ENCODE measurements at places on chromosomes 1 and 21.

GRCh38 chr1:78464449-78464891, 26.3 kb upstream of the PTGFR start:
- no peak for DNase-seq

DNA sequence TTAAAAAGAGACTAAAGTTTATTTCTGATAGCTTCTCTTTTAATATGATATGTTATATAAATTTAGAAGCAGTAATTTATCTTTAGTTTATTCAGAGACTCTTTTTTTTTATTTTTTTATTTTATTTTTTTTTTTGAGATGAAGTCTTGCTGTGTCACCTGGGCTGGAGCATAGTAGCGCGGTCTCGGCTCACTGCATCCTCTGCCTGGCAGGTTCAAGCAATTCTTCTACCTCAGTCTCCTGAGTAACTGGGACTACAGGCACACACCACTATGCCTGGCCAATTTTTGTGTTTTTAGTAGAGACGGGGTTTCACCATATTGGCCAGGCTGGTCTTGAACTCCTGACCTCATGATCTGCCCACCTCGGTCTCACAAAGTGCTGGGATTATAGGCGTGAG, 89.6 kb downstream of the DISP1 start:
- no peak for DNase-seq

DNA sequence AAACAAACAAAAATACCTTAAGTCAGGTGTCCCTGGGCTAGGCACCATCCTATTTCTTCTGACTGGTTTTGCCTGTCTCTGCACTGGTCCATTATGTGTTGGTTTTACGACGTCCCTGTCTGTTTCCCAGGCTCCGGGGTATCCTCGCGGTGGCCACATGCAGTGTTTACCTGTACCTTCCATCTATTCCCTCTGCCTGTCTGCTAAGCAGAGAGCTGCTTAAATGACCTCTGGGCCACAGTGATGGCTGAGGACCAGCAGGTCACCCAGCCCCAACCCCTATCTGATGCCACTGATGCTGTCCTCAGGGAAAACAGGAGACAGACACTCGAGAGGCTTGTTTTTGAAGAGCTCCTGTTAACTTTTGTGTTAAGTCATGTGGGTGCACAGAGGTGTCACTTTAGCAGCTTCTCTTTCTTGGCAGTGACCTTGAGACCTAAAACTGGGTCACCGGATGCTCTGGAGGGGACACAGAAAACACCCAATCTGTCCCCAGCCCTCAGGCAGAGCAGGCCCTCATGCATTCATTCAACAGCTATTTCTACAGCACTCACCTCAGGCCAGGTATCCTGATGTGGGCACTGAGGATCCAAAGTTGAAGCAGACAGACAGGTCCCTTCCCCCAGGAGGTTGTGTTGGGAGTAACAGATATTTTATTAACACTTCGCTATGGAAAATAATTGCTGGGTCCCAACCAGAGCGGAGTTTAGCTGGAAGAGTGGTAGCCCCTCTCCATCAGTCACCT, 4.4 kb upstream of the EFHD2 start:
- no peak for DNase-seq

- DNase-seq = no peak
Observed at GRCh38 chr1:19452221-19452663, 33.1 kb downstream of the CAPZB start.

- no peak for DNase-seq
Observed at GRCh38 chr21:20151741-20152140, 846.5 kb upstream of the NCAM2 start.

- no peak for DNase-seq
Observed at GRCh38 chr1:177794376-177794991, 175.4 kb downstream of the SEC16B start.

DNA sequence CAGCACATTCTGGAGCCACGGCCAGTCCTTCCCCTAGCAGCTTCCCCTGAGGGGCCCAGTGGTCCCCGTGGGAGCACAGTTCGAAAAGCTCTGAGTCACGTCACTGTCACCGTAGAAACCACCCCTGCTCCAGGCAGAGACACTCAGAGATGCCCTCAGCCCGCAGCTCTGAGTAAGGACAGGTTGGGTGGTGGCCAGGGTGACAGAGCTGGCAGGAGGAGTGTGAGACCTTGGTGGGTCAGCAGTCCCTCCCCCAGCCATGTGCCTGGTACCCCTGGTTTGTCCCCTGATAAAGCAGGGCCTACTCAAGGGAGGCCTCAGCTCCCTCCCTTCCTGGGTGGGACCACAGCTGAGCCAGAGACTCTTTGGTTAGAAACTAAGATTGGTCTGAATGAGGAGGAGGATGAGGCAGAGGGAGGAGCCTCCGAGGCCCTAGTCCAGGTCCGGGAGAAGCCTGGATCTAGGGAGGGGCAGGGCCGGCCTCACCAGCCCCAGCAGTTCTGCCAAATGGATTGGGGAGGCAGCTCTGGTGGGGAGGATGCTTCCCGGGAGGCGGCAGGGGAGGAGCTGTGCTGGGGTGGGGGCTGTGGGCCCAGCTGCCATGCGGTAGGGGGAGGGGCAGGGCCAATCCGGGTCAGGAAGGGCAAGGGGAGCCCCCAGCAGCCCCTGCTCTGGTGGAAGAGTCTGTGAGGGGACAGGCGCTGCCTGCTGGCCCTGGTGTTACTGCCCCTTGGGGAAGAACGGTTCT, 55.2 kb downstream of the SLC9A1 start:
- peak; percentile 88 for DNase-seq

- DNase-seq = no peak
Observed at GRCh38 chr1:5686925-5687706, 305.1 kb downstream of the NPHP4 start.

- DNase-seq = no peak
Observed at GRCh38 chr1:9068981-9069325, 482 bp downstream of the SLC2A5 start.

- DNase-seq = no peak
Observed at GRCh38 chr1:157497987-157498735, 54.2 kb downstream of the FCRL5 start.

- no peak for DNase-seq
Observed at GRCh38 chr1:18921516-18922251, 19.3 kb upstream of the ALDH4A1 start.

- no peak for DNase-seq
Observed at GRCh38 chr1:91579658-91580228, 79.1 kb downstream of the CDC7 start.

DNA sequence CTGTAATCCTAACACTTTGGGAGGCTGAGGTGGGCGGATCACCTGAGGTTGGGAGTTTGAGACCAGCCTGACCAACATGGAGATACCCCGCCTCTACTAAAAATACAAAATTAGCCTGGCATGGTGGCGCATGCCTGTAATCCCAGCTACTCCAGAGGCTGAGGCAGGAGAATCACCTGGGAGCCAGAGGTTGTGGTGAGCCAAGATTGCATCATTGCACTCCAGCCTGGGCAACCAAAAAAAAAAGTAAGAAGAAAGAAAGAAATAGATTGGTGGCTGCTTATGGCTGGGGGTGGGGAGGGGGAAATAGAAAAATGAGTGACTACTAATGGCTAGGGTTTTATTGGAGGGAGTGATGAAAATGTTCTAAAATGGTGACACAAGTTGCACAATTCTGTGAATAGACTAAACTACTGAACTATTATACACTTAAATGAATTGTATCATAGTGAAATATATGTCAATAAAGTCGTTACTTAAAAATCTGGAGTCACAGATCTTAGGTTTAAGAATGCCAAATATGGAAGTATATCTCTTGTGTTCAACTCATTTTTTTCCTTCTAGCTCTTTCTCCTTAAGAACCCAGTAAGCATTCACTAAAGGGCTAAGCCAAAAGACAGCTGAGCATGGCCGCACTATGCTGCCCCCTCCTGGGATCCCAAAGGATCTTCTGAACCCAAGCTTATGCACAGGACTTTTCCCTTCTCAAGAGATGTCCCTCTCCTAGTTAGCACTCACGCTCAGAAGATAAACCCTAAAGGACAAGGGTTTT, 3.2 kb upstream of the NPL start:
- DNase-seq = peak; percentile 62

DNA sequence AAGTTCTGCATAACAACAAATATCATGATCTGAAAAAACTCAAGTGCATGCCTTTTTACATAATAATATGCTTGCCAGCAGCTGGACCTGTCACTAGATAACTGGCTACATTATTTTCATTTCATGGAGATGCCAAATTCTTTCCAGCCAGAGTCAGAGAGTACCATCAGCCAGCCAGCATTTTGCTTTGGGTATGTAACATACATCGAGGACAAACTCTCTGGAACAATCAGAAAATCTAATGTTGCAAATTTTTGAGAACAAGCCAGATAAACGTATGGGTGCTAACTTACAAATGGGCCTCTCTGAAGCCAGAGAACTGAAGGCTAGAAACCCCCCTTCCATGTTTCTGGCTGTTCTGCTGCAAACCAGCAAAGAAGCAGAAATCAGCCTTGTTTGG, 76.3 kb upstream of the BACE2 start:
- DNase-seq = peak; percentile 7

DNA sequence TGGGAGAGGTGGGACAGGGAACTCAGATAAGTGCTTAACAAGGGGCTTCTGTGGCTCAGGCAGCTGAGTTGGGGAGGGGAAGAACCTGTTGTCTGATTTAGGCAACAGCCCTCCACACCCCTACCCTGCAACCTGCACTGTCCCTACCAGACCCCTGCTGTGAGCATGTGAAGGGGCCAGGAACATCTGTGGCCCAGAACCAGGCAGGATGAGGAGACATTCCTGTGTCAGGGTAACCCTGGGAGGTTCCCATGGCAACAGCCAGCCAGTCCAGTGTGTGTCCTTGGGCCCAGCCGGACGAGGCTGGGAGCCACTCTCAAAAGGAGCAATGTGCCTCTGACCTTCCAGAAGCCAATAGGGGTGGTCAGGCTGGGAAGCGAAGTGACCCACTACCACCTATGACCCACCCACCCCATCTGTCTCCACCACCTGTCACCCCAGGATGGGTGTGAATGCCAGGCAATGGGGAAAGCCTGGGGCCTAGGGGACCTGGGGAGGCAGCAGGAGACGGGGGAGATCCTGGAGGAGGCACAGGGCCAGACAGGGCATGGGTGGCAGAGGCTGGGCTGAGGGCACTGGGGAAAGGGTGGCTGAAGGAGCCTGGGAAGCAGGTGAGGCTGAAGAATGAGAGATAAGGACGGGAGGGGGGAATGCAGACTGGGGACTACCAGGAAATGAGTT, 5.0 kb upstream of the PMVK start:
- no peak for DNase-seq

- DNase-seq = no peak
Observed at GRCh38 chr1:192003295-192004077, 154.8 kb upstream of the RGS18 start.

DNA sequence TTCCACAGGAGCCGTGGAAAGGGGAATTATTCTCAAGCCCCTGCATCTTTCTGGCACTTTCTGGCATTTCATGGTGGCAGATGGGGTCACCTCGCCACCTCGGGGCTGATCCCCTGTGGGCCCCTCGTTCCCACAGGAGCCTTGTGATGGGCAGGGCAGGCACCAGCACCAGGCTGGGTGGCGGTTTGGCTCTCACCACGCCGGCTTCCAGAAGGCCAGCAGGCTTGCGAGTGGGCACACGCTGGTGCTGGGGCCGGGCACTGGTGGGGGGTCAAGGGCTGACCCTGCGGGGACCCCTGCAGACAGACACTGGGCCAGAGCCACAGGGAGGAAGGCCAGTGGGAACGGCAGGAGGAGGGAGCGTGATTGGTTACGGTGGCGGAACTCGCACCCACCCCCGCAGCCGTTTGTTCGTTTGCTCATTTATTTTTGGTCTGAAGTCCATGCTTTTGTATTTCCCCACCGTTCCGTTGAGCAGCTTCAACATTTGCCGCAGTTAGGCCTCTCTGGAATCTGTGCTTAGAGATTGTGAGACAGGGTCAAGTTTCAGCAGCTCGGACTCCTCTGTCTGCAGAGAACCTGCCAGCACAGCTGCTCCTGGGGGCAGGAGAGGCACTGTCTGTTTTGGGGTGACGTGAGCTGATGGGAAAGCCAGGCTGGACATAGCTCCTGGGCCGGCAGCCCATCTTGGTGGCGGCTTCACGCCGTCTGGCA, 5.3 kb downstream of the COL18A1 start:
- no peak for DNase-seq

- peak; percentile 40 for DNase-seq
Observed at GRCh38 chr1:155003766-155004351, 1.3 kb downstream of the ZBTB7B start.

DNA sequence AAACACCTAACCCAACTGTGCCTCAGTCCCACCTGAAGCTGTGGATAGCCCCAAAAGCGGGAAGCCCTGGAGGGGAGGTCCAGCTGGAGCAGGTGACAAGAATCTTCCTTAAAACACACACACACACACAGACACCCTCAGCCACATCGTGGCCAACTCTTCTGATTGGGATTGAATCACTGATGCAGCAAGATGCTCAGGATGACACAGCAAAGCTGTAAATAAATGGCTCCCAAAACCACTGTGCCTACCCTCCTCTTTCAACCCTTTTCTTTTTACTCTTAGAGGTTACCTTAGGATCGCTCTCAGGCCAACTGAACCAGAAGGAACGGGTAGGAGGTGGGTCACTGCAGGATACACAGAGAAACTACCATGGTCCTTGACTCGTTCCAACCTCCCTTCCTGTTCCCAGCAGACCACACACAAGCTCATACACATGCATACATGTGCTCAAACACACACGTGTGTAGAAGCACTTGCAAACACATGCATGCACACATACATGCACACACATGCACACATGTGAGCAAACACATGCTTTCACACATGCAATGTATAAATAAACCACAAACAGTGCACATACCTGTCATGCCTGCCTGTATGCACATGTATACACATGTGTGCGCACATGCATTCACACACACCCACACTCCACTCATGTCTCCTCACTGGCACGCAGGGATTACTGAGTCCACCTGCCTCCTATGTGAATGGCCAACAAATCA, 14.4 kb downstream of the CAPN9 start:
- DNase-seq = no peak

DNA sequence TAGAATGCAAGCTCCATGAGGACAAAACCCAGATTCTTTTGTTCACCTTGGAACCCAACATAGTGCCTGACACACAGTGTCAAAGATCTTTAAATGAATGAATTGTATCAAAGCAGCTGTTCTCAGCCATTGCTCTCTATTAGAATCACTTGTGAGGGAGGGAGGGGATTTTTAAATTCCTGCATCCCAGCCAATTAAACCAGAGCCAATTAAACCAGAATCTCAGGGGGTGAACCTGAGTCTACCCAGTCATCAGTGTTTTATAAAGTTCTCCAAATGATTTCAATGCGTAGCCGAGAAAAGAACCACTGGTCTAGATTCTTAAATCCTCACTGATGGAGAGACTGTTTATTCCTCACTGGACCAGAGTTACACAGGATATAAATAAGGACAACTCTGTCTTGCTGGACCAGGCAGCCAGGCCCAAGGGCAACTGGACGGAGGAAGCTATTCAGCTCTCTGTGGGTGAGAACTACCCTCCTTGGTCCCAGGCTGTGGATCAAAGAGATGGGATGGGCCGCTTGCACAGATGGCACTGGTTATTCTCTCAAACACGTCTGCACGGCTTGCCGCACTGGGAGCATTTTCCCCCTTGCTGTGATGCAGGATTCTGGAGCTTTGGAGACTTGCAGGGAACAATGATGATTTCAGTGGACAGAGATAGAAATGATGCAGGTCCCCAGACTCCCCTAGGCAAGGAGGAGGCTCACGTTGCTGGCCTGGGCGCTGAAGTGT, 20.0 kb upstream of the CDCA8 start:
- no peak for DNase-seq
